IMR-90 (cell line): ENCODE measurements at places on chromosomes 12 and 14.

GRCh38 chr12:2234091-2234490, 181.3 kb downstream of the CACNA1C start:
- no peak for DNase-seq

- no peak for DNase-seq
Measured at GRCh38 chr14:65106736-65107135, 4.4 kb upstream of the MAX start.

- no peak for DNase-seq
Measured at GRCh38 chr12:10113920-10114319, 15.1 kb upstream of the CLEC1A start.

- no peak for DNase-seq
Measured at GRCh38 chr14:21317398-21317797, 37.5 kb downstream of the RPGRIP1 start.

DNA sequence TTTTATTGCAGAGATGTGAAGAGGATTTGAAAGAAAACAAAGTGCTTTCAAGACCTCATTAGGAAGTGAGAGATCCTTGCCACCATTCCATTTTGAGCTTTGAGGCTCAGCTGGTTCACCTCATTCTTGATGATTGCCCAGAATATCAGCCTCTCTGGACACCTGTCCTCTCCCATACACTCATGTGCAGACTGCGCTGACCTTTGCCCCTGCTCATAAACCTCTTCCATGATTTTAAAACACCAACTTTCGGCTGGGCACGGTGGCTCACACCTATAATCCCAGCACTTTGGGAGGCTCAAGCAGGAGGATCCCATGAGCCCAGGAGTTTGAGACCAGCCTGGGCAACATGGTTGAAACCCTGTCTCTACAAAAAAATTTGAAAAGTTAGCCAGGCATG, 8.9 kb downstream of the COX14 start:
- no peak for DNase-seq

- DNase-seq: no peak
Measured at GRCh38 chr12:100141998-100142850, 450 bp downstream of the BLTP3B start.

DNA sequence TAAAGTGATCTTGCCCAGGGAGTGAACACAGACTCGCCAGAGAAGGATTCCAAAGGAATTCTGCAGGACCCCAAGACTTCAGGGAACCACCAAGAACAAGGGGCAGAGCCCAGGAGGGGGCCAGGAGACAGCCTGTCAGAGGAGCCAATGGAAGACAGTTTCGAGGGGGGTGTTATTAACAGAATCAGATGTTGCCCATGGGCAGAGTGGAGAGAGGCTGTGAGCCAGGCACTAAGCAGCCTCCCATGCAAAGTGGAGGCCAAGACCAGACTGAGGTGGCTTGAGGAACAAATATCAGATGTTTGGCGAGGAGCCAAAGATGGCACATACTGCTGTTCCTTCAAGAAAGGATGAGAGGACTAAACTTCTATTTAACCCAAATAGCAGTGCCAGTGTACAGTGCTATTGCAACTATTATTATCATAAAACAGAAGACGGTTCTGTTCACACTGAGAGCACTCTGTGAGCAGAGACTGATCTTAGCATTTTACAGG, 12.6 kb downstream of the APPL2 start:
- DNase-seq: no peak

DNA sequence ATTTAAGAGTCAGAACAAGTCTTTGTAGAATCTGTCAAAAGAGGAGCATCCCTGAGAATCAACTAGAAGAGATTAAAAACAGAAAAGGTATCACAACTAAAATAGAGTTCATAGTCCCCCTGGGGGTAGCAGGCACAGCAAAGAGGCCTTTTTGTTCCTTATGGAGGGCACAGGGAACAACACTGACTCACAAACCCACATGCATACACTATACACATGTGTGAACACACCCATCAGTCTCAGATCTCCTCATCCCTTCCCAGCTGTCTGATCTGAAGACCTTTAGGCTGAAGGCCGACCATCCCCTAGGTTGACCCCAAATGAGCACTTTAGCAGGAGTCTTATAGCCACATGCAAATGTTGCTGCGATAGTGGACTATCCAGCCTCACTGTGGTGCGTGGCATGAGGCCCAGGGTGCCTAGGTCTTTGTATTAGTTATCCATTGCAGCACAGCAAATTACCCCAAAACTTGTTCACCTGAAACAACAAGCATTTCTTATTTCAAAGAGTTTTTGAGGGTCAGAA, 236.7 kb upstream of the EGLN3 start:
- DNase-seq: no peak

- peak; percentile 69 for DNase-seq
Measured at GRCh38 chr12:74537126-74537706, 419 bp upstream of the ATXN7L3B start.

DNA sequence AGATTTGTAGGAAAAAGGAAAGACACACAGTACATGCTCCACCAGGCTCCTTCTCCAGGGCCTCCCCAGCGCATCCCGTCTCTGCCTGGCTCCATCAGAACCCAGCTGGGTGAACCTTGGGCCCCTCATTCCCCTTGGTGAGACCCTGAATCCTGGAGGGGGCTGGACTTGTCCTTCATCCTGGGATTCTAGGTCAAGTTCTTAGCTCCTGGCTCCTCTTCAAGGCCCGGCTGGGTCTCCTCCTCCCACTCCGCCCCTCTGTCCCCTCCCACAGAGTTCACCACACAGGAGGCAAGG, 49.2 kb downstream of the PSMA6 start:
- no peak for DNase-seq

- DNase-seq: peak; percentile 64
Measured at GRCh38 chr12:96503976-96504375, 14.6 kb downstream of the CFAP54 start.

DNA sequence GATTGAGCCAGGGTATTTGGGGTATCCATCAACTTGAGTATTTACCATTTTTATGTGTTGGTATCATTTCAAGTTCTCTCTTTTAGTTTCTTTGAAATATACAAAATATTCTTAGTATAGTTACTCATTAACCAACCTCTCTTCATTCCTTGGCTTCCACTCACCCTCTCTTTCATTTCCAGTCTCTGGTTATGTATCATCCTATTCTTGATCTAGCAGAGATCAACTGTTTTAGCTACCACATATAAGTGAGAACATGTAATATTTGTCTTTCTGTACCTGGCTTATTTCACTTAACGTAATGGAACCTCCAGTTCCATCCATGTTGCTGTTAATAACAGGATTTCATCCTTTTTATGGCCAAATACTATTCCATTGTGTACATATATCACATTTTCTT, 86.9 kb downstream of the DACT1 start:
- no peak for DNase-seq

DNA sequence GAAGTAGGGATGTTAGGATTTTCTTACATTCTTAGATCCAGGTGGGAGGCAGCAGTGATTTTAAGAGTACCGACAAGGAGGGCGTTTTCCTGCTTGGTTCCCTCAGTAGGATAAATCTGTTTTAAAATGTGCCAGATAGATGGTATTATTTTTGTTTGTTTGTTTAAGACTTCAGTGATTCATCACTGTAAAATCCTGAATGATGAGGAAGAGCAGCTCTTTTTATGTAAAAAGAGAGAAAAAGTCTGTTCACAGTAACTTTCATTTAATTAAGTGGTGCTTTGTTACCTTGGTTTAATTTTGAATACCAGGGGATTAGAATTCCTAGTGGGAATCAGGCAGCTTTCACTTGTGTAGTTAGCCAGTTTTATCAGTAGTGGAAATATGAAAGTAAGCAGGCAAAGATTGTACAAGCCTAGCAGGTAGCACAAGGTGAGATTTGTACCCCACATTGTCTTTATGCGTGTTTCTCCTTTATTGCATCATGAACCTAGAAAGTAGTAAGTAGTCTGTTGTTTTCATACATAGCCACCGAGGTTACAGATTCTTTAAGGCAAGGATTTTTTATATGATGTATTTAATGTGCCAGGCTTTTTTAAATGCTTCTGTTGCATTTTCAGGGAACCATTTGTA, 349.6 kb downstream of the CCDC91 start:
- no peak for DNase-seq

GRCh38 chr12:95942101-95942523, 302 bp downstream of the CCDC38 start:
- no peak for DNase-seq

DNA sequence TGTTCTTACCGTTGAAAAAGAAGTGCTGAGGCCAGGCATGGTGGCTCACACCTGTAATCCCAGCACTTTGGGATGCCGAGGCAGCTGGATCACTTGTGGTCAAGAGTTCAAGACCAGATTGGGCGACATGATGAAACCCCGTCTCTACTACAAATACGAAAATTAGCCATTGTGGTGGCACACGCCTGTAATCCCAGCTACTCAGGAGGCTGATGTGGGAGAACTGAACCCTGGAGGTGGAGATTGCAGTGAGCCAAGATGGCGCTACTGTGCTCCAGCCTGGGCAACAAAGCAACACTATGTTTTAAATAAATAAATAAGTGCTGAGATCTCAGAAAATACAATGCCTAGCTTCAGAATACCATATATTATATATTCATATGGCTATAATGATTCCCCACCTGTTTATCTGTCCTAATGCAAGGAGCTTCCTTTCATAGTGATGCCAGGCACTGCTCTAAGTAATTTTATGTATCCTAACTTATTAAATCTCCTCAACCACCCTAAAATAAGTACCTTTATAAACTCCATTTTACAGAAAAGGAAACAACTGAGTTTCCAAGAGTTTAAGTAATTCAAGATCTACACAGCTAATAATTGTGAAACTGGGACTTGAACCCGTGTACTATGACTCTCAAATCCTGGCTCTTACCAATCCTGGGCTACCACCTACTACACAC, 7.3 kb downstream of the PHLDA1 start:
- peak; percentile 56 for DNase-seq

- peak; percentile 19 for DNase-seq
Measured at GRCh38 chr12:11884706-11885105, 186.0 kb upstream of the BCL2L14 start.

GRCh38 chr12:92955997-92956663, 27.0 kb upstream of the EEA1 start:
- DNase-seq: peak; percentile 79

- DNase-seq: peak; percentile 71
Measured at GRCh38 chr12:57175428-57176138, 28.2 kb upstream of the LRP1-AS start.

DNA sequence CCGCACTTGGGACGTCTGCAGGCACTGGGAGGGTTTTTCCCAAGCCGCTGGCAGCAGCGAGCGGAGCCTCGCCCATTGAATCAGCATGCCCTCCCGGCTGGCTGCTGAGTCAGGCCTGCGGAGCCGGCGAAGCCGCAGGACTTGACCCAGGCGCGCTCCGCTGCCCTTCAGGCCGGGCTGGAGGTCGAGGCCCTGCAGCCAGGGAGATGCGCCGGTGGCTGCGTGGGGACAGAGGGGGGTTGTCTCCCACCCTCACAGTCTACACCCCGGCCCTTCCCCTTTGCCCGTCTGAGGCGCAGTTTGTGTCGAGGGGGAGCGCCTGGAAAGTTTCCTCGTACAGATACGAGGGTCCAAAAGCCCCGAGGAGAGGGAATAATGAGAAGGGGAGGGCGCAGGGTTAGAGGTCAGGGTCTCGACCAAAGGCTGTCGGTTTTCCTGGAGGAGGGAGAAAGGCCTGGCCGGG, 759 bp upstream of the KLC1 start:
- peak; percentile 79 for DNase-seq

DNA sequence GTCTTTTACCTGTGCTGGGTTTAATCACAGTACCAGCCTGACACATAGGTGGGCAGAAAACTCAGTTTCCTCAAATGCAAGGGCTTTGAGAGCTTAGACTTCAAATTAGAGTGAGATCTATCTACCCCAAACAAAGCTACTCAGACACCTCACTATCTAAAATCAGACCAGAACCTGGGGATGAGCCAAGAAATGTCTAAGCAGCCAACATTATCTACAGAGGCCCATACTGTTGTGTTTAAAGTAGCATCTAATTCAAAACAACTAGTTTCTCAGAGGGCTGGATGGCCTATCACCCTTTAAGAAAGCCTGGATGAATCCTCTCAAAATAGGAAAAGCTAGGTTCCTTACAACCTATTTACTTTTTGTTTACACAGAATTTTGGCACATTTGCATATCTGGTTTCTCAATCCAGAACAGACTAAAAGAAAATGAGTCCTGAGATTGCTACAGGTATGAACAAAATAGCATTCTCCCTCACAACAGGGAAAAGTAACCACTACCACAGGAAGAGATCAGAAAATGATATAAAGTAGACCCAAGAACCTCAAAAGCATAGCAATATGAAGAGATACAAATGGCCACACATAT, 142.4 kb downstream of the ZFP36L1 start:
- DNase-seq: no peak

- DNase-seq: no peak
Measured at GRCh38 chr12:57549909-57550640, at the start of gene KIF5A. Gene KIF5A, plus strand, starts transcription at chr12:57550044. Its CDS starts 228 bp downstream, at chr12:57550272.

GRCh38 chr12:106704081-106704480, 70.4 kb upstream of the RIC8B start:
- DNase-seq: no peak

DNA sequence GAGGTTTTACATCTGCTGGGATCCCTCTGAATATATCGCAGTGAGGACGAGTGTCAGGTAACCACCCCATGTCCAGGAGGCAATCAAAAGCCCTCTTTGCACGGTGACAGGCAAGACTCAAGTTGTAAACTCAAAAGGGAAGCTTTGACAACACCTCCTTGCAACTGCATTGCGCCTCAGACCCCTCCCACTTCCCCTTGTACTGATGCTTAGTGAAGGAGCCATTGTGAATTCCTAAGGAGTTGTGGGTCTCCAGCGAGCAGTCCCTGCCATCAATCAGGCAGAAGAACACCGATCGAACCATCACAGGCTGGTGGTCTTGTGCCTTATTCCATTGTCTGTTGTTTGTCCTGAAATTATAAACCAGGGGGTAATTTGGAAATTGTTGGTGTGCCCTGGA, 112.6 kb downstream of the CCDC60 start:
- DNase-seq: no peak

DNA sequence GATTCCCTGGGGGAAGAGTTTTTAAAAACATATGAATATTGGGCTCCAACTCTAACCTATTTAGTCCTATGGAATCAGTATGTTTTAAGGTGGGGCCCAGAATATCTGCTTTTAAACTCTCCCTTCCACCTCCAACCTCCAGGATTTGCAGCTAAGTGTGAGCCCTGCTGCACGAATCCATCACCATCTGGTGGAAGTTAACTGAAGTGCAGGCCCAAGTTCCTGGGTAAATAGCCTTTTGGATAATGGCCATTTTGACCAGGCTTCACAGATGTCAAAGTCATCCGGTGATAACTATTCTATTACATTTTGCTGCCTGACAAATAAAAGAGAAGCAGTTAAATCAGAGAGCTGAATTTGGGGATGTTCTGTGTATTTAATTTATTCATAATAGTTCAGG, 58.1 kb upstream of the RMST start:
- DNase-seq: peak; percentile 6

- peak; percentile 3 for DNase-seq
Measured at GRCh38 chr12:96766232-96766631, 140.8 kb upstream of the NEDD1 start.

- no peak for DNase-seq
Measured at GRCh38 chr14:76314521-76315034, 61.4 kb upstream of the ESRRB start.

DNA sequence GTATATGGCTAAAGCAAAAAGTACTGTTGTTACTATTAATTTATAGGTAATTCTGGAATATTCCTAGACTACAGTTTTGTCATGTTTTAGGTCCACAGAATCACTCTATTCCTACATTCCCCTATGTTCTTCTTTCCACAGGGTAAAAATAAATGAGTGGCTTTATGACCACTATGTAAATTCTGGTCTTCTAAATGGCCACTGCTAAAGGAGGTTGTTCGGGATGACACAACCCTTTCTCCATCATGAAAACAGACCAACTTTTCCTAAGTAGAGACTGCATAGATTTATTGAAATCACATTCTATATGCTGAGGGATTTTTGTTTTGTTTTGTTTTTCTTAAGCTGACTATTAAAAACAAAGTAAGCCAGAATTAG, 88.0 kb downstream of the SYT1 start:
- no peak for DNase-seq
